Activated T-cell treated with anti-CD3 and anti-CD28 coated beads for 48 hours (primary cell): ENCODE measurements at places on chromosomes 4 and X.
A peak's percentile ranks its signal among the peaks of the same experiment; 100 is the strongest.

GRCh38 chr4:6119507-6120020 is 80.8 kb downstream of the JAKMIP1 start:
- no peak for DNase-seq

DNA sequence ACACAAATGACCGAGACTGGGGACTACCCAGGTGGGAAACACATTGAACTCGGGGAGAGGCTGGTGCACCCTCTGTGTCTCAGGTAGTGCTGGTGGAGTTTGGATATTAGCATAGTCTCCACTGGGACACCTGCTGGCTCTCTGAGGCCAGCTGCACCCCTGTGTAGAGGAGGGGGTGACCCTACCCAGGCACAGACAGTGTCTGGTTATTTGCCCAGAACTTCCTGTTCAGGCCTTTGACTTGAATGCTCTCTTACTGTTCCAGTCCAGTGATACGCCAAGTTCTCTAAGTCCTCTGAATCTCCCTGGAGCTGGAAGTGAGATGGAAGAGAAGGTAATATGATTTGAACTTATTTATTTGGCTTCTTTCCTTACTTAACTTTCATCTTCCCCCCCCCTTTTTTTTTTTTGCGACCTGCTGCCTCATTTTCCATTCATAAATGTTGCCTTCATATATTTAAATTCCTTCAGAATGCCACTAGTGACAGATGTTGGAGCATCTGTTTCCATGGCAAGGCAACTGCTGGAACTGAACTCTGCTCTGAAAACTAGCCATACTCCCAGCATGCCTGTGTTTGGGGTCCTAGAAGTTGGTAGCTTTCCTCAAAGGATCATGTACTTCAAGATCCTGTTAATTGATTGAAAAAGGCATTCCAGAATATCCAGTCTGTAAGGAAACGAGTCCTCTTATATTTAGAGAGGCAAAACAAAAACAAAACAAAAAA is 76.7 kb downstream of the AASDH start:
- no peak for DNase-seq

- DNase-seq = no peak
These were observed 32.3 kb upstream of the AFAP1 start for GRCh38 chr4:7971881-7972500.

DNA sequence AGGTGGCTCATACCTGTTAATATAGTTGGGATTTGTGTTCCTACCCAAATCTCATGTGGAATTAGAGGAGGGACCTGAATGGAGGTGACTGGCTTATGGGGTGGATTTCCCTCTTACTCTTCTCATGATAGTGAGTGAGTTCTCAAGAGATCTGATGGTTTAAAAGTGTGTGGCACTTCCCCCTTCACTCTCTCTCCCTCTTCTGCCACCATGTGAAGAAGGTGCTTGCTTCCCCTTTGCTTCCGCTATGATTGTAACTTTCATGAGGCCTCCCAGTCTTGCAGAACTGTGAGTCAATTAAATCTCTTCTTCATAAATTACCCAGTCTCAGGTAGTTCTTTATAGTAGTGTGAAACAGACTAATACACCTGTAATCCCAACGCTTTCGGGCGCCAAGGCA is 28.3 kb upstream of the WDR19 start:
- DNase-seq = no peak

DNA sequence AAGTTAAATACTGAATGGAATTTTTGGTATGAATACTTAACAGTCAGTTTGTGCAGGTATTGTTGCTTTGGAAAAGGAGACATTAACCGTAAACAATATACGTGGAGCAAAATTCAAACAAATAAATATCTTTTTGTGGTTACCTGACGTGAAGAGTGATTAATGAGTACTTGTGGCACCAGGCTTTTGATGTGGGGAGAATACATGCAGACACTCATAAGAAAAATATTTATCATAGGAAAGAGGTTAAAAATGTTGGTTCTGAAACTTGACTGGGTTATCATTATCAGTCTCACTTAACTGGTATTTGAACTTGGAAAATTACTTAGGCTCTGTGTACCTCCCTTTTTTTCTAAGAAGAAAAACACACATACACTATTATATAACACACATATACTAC is 136.4 kb upstream of the NDST4 start:
- DNase-seq = no peak

GRCh38 chrX:38806875-38807621 is 5.8 kb downstream of the MID1IP1 start:
- DNase-seq = no peak

DNA sequence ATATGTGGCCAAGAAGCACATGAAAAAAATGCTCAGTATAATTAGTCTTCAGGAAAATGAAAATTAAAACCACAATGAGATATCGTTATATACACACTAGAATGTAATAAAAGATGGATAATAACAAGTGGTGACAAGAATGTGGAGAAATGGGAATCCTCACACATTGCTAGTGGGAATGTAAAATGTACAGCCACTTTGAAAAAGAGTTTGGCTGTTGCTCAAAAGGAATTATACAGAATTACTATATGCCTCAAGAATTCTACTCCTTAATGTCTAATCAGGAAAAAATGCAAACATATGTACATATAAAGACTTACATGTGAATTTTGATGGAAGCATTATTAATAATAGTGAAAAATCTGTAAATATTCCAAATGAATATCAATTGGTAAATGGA is 102.2 kb downstream of the SPCS3 start:
- no peak for DNase-seq

GRCh38 chr4:105184316-105184980 is 37.8 kb downstream of the TET2 start:
- DNase-seq = no peak

GRCh38 chr4:184450045-184450444 is 24.3 kb downstream of the IRF2 start:
- DNase-seq = no peak

- DNase-seq = no peak
These were observed 38.2 kb downstream of the FHL1 start for GRCh38 chrX:136185401-136186022.

GRCh38 chr4:75135068-75135825 is 202.3 kb downstream of the PARM1 start:
- no peak for DNase-seq

- no peak for DNase-seq
These were observed 44.4 kb downstream of the SEL1L3 start for GRCh38 chr4:25818371-25818871.

- no peak for DNase-seq
These were observed 18.4 kb downstream of the C4orf17 start for GRCh38 chr4:99529228-99529627.

DNA sequence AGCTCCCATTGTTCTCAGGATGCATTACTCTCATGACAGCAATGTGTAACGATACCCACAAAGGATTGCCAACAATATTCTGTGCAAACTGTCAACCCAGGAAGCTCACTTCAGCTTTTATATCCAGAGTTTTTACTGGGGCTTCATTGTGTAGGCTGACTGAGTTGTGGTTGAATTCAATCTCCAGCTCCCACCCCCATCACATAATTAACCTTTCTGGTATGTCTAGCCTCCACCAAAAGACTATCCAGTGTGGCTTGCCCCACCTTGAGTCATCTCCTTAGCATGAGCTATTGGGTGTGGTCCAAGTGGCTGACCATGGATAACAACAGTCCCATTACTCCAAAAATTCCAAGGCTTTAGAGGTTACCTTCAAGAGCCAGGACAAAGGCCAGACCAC is 17.7 kb upstream of the TAB3 start:
- DNase-seq = no peak

- DNase-seq = no peak
These were observed 372.6 kb downstream of the FBXO8 start for GRCh38 chr4:173910891-173911290.

GRCh38 chr4:153215921-153216320 is 11.7 kb downstream of the TRIM2 start:
- DNase-seq = no peak

- no peak for DNase-seq
These were observed 365.8 kb upstream of the TENM3 start for GRCh38 chr4:181877329-181877848.

- no peak for DNase-seq
These were observed 12.3 kb upstream of the GRIA3 start for GRCh38 chrX:123171781-123172180.

GRCh38 chrX:38247051-38247450 is 26.4 kb upstream of the SRPX start:
- no peak for DNase-seq

- no peak for DNase-seq
These were observed 20.9 kb upstream of the COL25A1 start for GRCh38 chr4:109323348-109323747.

GRCh38 chr4:89681671-89682070 is 155.3 kb downstream of the SNCA start:
- DNase-seq = no peak

- no peak for DNase-seq
These were observed 8.1 kb downstream of the NEK1 start for GRCh38 chr4:169604131-169604900.

DNA sequence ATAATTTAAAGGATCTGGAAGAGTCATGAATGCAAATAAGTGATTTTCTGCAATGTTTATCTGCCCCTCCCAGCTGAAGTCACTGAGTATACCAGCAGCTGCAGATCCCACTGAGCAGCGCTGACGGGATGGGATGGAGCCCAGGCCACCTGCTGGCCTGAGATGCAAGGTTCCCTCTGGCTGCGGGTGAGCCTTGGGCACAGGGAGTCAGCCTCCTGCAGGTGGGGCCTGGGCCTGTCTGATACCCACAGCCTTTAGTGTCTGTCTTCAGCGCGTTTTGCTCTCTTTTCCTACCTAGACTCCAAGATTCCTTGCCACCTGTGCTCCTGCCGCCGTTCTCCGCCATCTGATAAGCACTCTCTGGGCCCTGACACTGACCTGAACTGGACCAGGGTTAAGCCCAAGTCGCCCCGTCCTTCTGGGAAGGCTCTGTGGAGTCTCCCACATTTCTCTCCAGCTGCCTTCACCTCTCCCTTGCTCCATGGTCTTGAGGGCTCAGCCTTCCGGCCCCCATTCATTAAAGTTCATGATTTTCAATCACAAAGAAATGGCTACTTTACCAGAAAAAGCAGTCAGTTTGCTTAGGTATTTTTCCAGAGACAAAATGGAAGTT is 223.1 kb upstream of the FAT1 start:
- DNase-seq = no peak

DNA sequence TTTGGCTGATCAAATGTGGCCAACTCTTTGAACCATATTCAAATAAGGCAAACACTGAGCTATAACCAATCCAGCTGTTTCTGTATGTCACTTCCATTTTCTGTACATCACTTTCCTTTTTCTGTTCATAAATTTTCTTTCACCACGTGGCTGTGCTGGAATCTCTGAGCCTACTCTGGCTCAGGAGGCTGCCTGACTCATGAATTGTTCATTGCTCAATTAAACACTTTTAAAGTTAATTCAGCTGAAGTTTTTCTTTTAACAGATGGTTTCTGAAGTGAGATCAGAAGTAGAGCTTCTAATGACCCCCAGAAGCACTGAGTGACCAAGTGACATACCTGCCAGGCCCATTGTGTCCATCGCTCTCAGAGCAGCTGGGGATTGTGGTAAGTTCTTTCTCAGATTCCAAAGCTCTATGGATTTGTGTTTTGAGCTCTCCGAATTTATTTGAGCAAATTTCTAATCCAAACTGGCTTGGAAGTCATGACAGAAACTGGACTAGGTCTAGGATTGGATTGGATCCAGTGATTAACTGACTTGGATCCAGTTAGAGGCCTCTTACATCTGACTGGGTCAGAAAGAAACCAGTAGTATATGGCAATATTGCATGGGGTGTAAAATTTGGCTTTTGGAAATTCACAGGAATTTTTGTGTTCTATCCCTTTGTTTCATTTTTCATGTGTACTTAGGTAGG is 121.2 kb upstream of the BANK1 start:
- no peak for DNase-seq

DNA sequence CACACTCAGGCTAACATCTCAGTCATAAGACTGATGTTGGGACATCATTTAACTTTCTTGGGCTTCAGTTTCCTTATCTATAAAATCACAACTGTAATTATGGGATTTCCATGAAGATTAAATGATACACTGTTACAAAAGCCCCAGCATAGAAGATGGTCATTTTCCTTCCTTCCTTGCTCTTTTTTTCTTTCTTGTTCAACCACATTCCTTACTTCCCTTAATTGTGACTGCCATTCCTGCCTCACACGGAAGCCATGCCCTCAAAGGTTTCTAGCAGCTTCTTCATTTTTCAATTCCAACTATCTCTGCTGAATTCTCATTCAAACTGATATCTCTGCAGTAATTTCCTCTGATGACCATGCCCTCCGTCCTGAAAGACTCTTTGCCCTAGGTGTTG is 311.8 kb downstream of the PPP3CA start:
- no peak for DNase-seq

GRCh38 chr4:122990891-122991290 is 68.5 kb upstream of the NUDT6 start:
- DNase-seq = no peak

GRCh38 chr4:111400741-111401140 is 744.5 kb upstream of the FAM241A start:
- no peak for DNase-seq

- no peak for DNase-seq
These were observed 329.0 kb upstream of the TECRL start for GRCh38 chr4:64738240-64738639.

GRCh38 chrX:101759000-101759399 is 99.3 kb upstream of the ARMCX2 start:
- DNase-seq = no peak

GRCh38 chrX:154541896-154542722 is 4.5 kb downstream of the G6PD start:
- peak; percentile 45 for DNase-seq

DNA sequence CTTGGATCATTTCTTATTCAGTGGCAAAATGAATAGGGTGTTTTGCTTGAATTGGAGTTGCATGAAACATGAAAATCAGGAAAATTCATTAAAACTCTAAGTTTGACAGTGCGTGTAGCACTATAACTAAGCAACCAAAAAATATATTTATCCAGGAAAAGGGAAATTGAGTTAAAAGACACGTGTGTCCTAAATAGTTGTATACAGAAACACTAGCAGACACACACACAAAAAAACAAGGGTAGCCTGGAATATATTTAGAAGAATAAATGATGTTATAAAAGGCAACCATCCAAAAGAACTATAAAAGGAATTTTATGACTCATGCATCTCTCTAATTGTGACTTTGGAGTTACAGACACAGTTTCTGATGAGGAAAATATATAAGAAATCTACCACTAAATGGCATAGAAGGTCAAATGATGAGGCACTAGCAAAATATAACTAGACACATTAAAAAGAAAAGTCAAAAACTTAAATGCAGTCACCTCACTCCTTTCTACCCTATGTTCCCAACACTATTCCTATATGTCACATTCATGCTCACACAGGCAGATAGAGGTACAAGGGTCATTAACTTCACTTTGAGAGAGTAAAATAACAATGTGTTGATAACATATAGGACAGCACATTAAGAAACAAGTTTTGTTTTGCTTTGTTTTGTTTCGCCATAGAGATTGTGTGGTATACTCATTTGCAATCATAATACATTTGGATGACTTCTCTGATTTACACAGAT is 793.6 kb upstream of the INTU start:
- DNase-seq = no peak

GRCh38 chrX:43892336-43892870 is 10.2 kb upstream of the MAOB start:
- no peak for DNase-seq

GRCh38 chr4:100632163-100632562 is 114.3 kb upstream of the EMCN start:
- DNase-seq = no peak

GRCh38 chr4:29900336-29900735 is 819.8 kb upstream of the PCDH7 start:
- DNase-seq = no peak
